T-helper 1 cell (primary cell): ENCODE measurements at places on chromosomes 2 and 18.

- DNase-seq = no peak
These were observed 183.4 kb downstream of the MYO3B start for GRCh38 chr2:170361090-170361936.

GRCh38 chr2:100233061-100233460, 89.2 kb downstream of the LONRF2 start:
- DNase-seq = no peak

DNA sequence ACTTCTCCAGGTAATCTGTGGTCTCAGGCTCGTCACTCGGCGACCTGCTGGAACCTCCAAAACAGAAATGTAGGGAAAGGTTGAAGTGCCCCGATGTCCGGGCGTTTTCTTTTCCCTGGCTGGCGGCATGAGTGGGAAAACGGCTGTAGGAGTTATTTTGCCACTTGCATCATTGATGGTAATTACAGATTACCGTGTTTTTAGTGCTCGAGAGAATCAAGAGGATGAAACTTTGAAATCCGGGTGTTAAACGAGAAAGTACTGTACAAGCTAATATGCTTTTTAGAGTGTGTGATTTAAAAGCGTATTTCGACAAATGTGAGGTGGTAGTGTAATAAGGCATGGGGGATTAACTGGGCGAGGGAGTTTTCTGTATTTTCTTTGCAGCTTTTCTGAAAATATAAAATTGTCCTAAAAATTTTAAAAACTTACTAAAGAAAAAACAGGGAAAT, 819 bp downstream of the GRHL1 start:
- no peak for DNase-seq

GRCh38 chr2:10919771-10920621, 8.3 kb downstream of the KCNF1 start:
- no peak for DNase-seq

GRCh38 chr18:33716061-33716683, 138.2 kb downstream of the ASXL3 start:
- DNase-seq = no peak

DNA sequence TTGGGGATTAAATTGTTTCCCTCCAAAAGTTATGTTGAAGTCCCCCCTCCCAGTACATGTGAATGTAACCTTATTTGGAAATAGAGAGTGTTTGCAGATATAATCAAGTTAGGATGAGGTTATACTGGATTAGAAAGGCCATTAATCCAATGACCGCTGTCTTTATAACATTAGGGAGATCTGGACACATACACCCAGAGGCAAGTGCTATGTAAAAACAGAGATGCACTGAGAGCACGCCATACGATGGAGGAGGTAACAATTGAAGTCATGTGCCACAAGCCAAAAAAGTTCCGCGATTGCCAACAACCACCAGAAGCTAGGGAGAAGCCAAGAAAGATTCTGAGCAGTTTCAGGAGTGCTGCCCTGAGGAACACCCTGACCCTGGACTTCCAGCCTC, 153.3 kb downstream of the RNF144A start:
- DNase-seq = no peak

DNA sequence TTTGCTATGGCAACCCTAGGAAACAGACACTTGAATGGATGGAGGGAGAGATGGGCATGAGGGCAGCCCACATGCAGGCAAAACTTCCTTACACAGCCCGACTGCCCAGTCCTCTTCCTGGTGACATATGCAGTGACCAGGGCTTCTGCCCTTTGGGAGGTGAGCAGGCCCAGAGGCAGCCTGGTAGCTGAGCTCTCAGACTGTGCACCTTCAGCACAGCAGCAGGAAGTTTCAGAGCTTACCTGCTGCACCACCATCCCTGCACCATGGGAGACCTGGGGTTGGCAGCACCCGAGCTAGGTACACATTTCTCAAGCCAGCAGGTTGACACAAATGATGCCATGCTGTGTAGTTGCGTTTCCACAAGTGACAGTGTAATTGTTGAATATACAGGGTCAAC, 97.6 kb upstream of the LMAN1 start:
- DNase-seq = no peak

DNA sequence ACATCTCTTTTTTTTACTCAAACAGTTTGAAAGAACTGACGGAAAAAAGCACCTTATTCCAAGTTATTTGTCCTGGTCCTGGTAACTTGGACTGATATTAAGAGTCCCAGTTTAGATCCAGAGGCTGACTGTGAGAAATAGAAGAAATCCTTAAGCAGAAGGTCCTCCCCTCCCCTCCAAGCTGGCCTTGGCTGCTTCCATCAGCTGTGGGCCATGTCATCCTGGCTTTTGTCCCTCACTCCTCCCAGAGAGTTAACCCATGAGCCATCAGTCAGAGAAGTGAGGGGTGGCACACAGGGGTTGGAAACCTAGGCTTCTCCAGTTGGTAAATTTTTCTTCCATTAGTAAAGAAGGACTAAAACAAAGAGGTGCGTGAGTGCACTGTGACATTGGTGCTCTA, 9.7 kb upstream of the NAPG start:
- DNase-seq = no peak

DNA sequence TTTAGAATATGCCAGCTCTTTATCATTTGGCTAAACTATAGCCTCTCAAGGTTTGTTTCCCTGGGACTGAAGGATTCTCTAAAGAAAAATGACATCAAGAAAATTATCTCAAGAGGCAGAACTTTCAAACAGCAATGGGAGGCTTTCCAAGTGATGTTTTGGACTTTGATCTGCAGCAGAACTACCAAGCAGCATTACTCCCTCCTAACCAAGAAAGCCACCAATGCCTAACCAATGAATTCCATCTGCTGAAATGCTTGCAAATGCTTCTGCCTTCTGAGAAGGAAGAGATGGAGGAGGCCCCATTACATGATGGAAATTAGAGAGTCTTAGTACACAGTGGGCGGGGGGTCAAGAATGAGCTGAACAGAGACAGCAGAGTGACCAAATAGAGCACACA, 95.1 kb upstream of the SLC35G4 start:
- DNase-seq = no peak

GRCh38 chr2:12498704-12499103, 218.0 kb upstream of the TRIB2 start:
- no peak for DNase-seq

DNA sequence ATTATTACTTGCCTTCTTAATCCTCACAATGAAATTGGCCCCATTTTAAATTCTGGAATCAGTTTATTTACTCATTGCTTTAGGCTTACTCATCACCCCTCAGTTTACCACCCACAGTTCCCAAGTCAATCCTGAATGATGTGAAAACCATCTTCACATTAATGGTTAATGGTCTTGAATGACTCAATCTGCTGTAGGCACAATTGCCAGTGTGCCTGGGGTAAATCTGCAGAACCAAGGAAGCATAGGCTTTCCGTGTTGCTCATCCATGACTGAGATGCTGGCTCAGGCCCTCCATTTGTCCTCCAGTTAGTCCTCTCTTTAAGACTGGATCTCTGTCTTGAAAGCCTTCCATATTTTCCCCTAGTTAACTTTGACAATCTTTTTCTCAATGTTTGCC, 164.5 kb downstream of the PMAIP1 start:
- no peak for DNase-seq

DNA sequence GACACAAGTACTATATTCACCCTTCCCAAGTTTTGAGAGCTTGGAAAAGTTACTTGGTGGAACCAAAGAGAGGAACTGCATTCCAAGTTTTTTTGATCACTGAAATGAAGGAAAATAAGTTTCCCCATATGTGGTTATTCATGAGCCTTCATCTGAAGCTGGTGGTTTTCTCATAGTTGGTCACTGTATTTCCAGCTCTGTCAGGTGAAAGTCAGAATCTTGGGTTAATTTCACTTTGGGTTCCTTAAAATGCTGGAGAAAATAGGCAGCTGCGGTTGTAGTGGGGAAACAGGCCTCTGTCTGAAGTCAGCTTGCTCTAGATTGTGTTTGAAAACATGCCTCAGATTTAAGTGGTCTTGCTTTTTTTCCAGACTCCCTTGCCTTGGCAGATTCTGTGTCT, 200.5 kb downstream of the HRH4 start:
- no peak for DNase-seq

GRCh38 chr18:4293337-4293736, 161.8 kb downstream of the DLGAP1 start:
- DNase-seq = no peak

DNA sequence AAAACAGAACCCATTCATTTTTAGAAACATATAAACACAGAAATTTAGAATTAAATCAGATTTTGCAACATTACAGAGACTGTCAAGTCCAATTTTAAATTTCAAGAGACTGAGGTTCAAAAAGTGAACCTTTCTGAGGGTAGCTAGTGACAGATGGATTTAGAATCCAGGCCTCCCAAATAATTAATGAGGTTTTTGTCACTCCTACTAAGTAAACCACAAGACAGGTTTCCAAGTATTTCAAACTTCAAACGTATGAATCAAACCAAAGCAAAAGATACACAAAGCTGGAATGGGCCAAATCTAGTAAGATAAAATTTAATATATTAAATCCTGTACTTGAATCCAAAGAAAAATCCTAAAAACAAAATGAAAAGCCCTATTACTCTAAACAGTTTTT, 25.3 kb downstream of the PPP4R3B start:
- no peak for DNase-seq

- DNase-seq = no peak
These were observed 1.6 kb downstream of the INHBB start for GRCh38 chr2:120347396-120348060.

- no peak for DNase-seq
These were observed 124.2 kb downstream of the MRO start for GRCh38 chr18:50695431-50696176.

DNA sequence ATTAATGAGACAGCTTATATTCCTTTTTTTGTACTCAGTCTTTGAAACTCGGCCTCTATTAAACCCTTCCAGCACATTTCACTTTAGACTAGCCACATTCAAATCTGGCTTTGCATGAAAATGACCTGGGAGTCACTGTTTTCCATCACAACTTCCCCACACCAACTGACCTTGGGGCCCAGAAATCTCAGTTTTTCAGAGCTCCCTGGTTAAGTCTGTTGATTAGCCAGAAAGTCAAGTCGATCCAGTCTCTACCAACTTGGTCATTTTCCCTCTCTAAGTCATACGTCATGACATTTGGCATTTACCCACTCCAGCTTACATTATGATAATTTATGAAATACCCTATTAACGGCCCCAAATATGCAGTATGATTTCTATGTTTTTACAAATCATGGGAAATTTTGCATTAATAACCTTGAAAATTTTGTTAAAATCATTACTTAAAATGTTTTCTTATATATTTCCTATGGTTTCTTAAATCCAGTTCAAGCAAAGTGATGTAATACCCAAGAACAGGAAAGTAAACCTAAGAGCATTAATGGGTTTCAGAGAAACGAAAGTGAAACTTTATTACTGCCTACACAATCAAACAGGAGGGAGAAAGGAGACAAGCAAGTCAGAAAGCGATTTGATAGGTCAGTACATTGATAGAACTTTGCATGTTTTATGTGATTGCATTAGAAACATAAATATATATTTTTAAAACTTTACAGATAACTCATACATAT, 77.1 kb downstream of the SPATS2L start:
- DNase-seq = no peak

DNA sequence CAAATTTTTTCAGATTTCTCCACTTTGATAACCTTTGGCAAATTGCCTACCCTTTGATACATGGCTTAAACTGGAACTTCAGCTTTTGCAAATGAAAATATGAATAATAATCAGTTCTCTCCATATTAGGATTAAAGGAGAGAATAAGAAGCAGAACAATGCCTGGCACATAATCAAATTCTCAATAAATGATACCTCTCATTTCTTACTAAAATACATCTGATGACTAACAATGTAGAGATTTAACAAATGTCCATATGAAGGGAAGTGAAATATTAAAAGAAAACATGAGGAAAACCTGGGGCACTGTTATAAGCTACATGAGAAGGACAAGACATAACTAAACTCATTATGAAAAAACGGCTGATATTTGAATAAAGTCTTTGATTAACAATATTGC, 1103.6 kb downstream of the LRP1B start:
- no peak for DNase-seq

GRCh38 chr2:119713819-119714490, 35.0 kb downstream of the TMEM177 start:
- DNase-seq = no peak

DNA sequence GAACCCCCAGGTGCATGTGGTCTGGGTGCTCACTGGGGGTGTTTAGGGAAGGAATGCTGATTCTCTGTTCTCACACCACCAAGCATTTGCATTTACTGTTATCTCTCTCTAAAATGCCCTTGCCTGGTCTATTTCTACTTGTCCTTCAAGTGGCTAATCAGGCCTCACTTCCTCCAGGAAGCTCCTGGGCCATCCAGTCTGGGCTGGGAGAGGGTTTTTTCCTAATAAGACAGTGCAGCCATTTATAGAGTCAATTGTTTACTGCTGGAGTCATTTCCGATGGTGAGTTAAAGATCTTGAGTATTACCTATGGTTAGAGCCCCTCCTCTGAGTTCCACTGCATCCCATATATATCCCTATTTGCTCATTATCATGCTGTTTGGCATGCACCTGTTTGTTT, 25.2 kb upstream of the ITGA6 start:
- no peak for DNase-seq

DNA sequence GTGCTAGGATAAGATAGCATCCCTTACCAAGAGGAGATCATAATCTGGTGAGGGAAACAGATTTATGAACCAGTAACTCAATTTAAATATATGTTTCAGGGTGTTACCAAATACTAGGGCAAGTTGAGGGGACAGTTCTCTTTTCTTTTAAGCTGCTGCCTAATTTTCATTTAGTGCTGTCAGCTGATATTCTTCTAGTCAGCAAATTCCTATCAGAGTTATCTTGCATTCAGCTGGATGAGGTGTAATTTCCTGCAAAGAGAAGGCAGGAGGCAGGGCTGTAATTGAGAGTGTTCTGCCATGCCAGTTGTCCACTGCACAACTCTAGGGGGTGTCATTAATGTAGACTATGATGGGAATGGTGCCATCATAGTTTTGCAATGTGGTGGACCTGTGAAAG, 141.3 kb upstream of the LHCGR start:
- DNase-seq = no peak

- no peak for DNase-seq
These were observed 222.5 kb upstream of the COPS8 start for GRCh38 chr2:236862961-236863728.

DNA sequence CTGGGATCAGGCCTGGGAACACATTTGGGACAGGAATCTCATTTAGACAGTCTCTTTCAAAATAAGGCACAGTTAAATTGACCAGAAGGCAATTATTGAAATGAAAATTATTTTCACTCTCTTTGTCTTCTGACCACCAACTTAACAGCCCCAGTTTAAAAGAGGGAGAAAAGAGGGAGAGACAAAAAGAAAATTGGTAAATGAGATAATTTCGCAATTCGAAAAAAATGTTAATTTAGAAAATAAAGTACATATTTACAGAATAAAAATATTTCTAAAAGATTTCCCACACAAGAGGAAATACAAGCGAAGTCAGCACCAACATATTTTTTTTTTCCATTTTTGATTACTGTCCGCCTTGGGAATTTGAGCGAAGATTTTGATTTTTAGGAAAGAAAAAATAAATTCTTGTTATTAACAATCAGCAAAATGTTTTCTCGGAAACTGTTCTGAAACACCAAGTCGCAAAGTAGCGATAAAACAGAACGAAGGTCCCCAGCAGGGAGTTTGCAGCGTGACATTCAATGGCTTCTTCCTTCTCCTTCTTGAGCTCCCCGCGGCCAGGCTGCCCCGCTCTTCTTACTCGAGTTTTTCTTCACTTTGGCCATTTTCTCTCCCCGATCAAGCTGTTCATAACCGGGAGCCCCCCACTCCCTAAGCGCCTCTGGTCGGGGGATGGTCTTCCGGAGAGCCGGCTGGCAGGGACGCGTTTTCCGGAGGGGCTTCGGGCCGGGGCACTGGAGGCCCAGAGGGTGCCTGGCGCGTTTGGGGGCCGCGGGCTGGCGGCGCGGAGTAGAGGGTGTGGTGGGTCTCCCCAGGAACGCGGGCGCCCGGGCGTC, 5.0 kb downstream of the SP9 start:
- DNase-seq = no peak
